Breast epithelium (tissue), 4 donors: ENCODE measurements at places on chromosomes 11 and 22. TPM values are rescaled to one million over a fixed set of nuclear protein-coding genes. Genes with fewer than 3 reads are reported as not detected.

- H3K4me1 ChIP-seq: peaks cover 12% of the 10 kb centered on the region
- H3K27me3 ChIP-seq: no peaks in the 10 kb centered on the region
- DNase-seq: no peak
- H3K4me3 ChIP-seq: no peak overlapping the region
These were observed 64.4 kb downstream of the CD82 start for GRCh38 chr11:44629732-44630345.

DNA sequence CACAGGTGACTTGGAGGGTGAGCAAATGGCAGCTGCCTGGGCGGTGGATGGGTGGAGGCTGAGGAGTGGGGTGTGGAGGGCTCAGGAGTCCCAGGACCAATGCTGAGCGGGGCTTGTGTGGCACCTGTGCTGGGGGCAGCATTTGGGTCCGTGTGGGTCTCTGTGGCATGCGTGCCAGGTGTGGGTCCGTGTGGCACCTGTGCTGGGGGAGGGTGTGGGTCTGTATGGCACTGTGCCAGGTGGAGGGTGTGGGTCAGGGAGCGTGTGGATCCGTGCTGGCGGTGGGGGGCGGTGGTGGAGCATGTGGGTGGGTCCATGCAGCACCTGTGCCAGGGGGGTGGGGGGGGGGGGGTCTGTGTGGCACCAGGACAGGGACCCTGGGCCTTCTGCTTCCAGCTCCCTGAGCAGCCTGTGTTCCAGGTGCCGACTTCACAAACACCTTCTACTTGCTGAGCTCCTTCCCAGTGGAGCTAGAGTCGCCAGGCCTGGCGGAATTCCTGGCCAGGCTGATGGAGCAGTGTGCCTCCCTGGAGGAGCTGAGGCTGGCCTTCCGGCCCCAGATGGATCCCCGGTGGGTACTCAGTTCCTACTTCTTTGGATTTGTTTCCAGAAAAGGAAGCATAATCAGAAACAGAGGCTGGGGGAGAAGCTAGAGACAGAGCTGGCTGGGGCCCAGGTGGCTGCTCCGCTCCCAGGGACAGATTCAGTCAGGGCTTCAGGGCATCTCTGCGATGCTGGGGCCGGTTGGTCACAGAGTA is 14.7 kb downstream of the SELENOO start:
- no peaks in the 10 kb centered on the region for H3K27me3 ChIP-seq
- H3K36me3 ChIP-seq: peaks cover 10% of the 10 kb centered on the region
- no peak for DNase-seq
- H3K4me3 ChIP-seq: no peak overlapping the region
- H3K27ac ChIP-seq: no peak overlapping the region
- no peaks in the 10 kb centered on the region for H3K4me1 ChIP-seq

- no peak overlapping the region for H3K4me3 ChIP-seq
- no peak for DNase-seq
- no peaks in the 10 kb centered on the region for H3K4me1 ChIP-seq
- no peak overlapping the region for H3K27ac ChIP-seq
- no peaks in the 10 kb centered on the region for H3K36me3 ChIP-seq
These were observed 26.6 kb downstream of the ZBED4 start for GRCh38 chr22:49880281-49880680.

GRCh38 chr11:17651681-17652080 is 67.7 kb upstream of the MYOD1 start:
- no peak overlapping the region for H3K27ac ChIP-seq
- DNase-seq: no peak
- no peaks in the 10 kb centered on the region for H3K4me1 ChIP-seq
- H3K36me3 ChIP-seq: no peaks in the 10 kb centered on the region
- no peak overlapping the region for H3K4me3 ChIP-seq

- no peak for DNase-seq
- peaks cover 28% of the 10 kb centered on the region for H3K4me1 ChIP-seq
- no peaks in the 10 kb centered on the region for H3K36me3 ChIP-seq
- H3K27me3 ChIP-seq: no peaks in the 10 kb centered on the region
- no peak overlapping the region for H3K4me3 ChIP-seq
- H3K27ac ChIP-seq: peak overlapping the region; percentile 94
These were observed 3.3 kb downstream of the TSPAN4 start for GRCh38 chr11:845872-846495.

- peak; percentile 53 for DNase-seq
- H3K4me1 ChIP-seq: no peaks in the 10 kb centered on the region
- peak overlapping the region; percentile 62 for H3K4me3 ChIP-seq
- peak overlapping the region; percentile 57 for H3K27ac ChIP-seq
- H3K36me3 ChIP-seq: no peaks in the 10 kb centered on the region
These were observed 18.0 kb downstream of the CREB3L1 start for GRCh38 chr11:46295312-46296058.

GRCh38 chr22:32880893-32881596 is 79.5 kb downstream of the TIMP3 start:
- DNase-seq: no peak
- no peak overlapping the region for H3K4me3 ChIP-seq
- H3K27me3 ChIP-seq: no peaks in the 10 kb centered on the region
- H3K4me1 ChIP-seq: no peaks in the 10 kb centered on the region

DNA sequence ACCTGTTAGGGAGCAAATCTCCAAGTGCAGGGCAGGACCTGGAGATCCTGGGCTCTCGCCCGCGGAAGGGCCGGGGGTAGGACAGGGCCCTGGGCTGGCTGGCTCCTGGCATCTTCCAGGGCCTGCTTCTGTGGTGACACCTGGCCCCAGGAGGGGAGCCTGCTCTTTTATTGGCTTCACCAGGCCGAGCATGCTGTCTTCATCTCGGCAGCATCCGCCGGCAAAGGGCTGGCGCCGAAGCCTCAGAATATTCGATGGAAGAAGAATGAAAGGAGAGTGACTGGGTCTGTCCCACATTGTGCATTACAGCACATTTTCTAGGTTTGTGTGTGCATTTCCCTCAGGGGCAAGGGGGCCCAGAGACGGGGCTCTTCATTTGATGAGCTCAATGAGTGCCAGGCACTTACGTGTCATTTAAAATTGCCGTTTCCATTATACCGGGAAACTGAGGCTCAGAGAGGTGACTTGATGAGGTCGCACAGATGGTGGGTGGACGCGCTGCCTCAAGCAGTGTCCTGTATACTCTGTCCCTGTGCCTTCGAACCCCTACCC is 70.0 kb downstream of the RBX1 start:
- H3K36me3 ChIP-seq: no peaks in the 10 kb centered on the region
- H3K27me3 ChIP-seq: no peaks in the 10 kb centered on the region
- H3K4me3 ChIP-seq: peak overlapping the region; percentile 77
- DNase-seq: no peak
- peaks cover 5% of the 10 kb centered on the region for H3K4me1 ChIP-seq
- peak overlapping the region; percentile 95 for H3K27ac ChIP-seq

DNA sequence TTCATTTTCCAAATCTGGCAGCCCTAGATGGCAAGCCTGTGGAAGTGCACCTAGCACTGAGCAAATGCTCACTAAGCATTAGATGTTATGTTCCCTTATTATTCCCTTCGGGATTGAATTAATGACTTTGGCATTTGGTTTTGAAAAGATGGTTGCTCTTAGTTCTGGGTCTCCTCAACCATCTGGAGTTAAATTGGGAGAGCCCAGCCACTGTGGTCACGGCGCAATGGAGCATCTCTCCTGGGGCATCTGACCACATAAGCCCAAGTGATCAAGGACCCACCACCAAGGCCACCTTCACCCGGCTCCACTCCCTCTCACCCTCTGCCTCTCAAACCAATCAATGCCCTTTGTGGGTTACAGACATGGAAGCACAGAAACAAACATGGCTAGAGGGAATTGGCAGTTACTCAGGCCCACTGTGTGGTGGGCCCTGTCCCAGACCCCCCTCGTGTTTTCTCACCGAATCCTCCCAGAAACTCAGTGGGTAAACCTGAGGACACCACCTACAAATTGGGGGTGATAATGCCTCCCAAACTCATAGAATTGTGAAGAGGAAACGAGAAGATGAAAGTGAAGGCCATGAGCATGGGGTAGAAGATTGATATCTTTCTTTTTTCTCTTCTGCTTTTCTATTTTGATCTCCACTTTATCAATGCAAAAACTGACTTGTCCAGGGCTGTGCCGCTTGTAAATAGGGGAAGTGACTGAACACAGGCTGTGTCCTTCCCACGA is 52.2 kb downstream of the IRAG1 start:
- no peaks in the 10 kb centered on the region for H3K36me3 ChIP-seq
- no peaks in the 10 kb centered on the region for H3K4me1 ChIP-seq
- no peak overlapping the region for H3K27ac ChIP-seq

DNA sequence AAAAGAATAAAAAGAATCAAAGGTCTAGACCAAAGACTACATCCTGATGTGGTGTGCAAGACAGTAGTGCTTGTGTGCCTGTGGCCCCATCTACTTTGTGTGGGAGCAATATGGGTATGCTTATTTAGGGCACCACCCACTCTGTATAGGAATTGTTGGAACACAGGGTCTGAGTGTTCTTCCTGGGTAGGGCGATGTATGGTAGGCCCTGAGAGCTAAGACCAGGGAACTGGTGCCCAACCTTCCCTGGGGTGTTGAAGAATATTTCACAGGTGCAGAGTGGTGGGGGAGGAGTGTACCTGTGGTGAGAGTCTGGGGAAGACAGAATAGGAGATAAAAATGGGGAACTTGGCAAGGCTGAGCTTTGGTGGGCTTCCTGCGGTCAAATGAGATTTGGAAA is 41.9 kb downstream of the MICAL2 start:
- H3K27ac ChIP-seq: no peak overlapping the region
- H3K4me3 ChIP-seq: no peak overlapping the region
- H3K36me3 ChIP-seq: no peaks in the 10 kb centered on the region
- DNase-seq: no peak

DNA sequence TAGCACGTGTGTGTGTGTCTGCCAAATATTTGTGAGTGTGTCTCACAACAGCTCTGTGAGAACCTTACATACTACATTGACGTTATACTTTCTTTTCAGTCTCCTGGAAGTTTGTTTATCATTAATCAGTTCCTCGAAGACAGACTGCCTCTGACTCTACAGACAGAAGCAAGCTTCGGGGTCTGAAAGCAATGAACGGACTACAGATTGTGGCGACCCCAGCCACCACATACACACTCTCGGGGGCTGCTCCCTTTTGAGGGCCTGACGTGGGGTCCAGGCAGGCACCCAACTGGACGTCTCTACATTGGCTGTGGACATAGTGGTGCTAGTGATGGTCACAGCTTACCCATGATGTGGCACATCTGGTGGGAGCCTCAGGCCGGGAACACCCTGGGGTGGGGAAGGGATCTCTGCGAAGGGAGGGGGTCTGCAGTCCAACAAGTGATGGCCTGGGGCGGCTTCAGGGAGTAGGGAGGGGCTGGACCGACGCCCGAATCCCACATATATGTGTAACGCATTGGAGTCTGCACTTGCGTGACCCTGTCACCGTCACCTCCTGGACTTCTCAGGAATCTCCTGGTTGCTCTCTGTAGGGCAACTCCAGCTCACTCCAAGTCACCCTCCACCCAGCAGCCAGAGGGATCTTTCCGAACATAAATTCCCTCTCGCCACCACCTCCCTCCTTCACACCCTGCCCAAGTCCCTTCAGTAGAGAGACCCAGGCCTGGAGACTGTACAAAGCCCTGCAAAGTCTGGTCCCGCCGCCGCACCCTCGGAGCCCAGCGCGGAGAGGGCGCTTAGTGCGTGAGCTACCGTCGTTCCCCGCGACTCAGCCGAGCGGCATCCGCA is 30.4 kb upstream of the TRIM29 start:
- peaks cover 5% of the 10 kb centered on the region for H3K4me1 ChIP-seq
- H3K27me3 ChIP-seq: no peaks in the 10 kb centered on the region
- H3K4me3 ChIP-seq: peak overlapping the region; percentile 56
- H3K36me3 ChIP-seq: no peaks in the 10 kb centered on the region
- DNase-seq: no peak
- peak overlapping the region; percentile 57 for H3K27ac ChIP-seq

DNA sequence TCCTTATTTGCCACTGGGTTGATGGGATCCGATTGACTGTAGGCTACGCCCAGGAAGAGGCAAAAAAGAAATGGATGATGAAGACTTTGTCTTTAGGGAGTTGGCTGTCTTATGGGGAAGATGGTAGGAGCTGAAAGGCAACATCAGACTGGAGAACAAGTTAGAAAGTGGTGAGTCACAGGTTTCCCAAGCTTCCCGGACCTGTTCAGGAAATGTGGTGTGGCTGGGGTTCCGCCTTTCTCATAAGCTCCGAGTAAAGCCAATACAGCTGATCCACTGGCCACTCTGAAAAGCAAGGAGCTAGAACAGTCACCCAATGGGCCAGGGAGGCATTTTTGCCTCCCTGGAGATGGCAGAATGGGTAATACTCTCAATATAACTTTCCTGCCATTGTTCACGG is 194.5 kb downstream of the SNX19 start:
- H3K4me3 ChIP-seq: no peak overlapping the region
- H3K36me3 ChIP-seq: no peaks in the 10 kb centered on the region
- no peak overlapping the region for H3K27ac ChIP-seq
- no peak for DNase-seq
- no peaks in the 10 kb centered on the region for H3K4me1 ChIP-seq

DNA sequence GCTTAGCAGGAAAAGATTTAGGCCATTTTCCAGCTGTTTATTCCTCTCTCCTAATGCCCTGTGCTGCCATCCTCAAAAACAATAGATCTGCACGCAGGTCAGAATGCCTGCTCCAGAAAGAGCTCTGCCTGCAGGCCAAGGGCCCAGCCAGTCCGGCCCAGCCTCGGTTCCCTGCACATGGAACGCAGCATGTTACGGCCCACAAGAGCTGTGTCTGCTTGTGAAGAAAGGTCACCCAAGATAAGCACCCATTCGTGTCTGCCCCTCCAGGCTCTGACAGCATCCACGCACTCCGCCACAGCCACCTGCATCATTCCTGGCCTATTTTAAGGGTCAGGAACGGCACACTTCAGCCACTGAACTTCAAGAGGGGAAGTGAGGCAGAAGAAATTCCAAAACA is 152.2 kb downstream of the SPATA19 start:
- H3K4me3 ChIP-seq: no peak overlapping the region
- no peak overlapping the region for H3K27ac ChIP-seq

- no peak overlapping the region for H3K4me3 ChIP-seq
- H3K27ac ChIP-seq: no peak overlapping the region
- DNase-seq: no peak
- H3K36me3 ChIP-seq: no peaks in the 10 kb centered on the region
- no peaks in the 10 kb centered on the region for H3K4me1 ChIP-seq
These were observed 47.7 kb downstream of the COMMD9 start for GRCh38 chr11:36241497-36241896.

- H3K36me3 ChIP-seq: no peaks in the 10 kb centered on the region
- DNase-seq: no peak
- H3K4me3 ChIP-seq: no peak overlapping the region
- H3K4me1 ChIP-seq: no peaks in the 10 kb centered on the region
- no peak overlapping the region for H3K27ac ChIP-seq
These were observed 5.5 kb downstream of the B3GAT1 start for GRCh38 chr11:134406264-134407185.

- H3K27me3 ChIP-seq: no peaks in the 10 kb centered on the region
- no peak overlapping the region for H3K4me3 ChIP-seq
- H3K4me1 ChIP-seq: no peaks in the 10 kb centered on the region
- DNase-seq: no peak
These were observed 26.3 kb downstream of the TOLLIP start for GRCh38 chr11:1283091-1283511.

Gene CNGA4
- total RNA-seq: 0.48 TPM

Gene MISFA
- total RNA-seq: 2.6 TPM

Gene SLC29A2
- 7.5 TPM for total RNA-seq

Gene MMP7
- 247 TPM for total RNA-seq

Gene APOA5
- not detected for total RNA-seq

Gene IGSF9B
- 3.3 TPM for total RNA-seq

Gene RPL27A
- total RNA-seq: 1,000 TPM

Gene OR8D1
- total RNA-seq: not detected

Gene POU2AF2
- total RNA-seq: 2.0 TPM

Gene CSKMT
- total RNA-seq: 16.1 TPM

Gene GRM5
- total RNA-seq: 0.33 TPM
